ENCODE measurements at places on chromosomes 16 and 17. TPM values are rescaled to one million over a fixed set of nuclear protein-coding genes. Genes with fewer than 3 reads are reported as not detected.

GRCh38 chr16:84567286-84567962 lies 50.5 kb downstream of the COTL1 start:
- no peak for DNase-seq

DNA sequence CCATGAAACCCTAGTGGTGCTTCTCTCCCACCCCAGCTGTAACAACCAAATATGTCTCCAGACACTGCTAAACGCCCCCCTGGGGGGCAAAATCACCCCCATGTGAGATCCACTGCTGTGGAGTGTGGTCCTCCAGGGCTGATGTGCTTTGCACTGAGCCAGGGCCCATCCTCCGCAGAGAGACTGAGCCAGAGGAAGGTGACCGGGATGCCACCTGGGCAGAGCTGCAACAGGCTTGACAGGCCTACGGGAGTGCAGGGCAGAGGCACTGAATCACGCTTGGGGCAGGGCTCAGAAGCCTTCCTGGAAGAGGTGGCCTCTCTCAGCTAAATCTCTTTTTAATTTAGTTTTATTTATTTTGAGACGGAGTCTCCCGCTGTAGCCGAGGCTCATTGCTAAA lies 4.4 kb downstream of the GJD3 start:
- DNase-seq = no peak

DNA sequence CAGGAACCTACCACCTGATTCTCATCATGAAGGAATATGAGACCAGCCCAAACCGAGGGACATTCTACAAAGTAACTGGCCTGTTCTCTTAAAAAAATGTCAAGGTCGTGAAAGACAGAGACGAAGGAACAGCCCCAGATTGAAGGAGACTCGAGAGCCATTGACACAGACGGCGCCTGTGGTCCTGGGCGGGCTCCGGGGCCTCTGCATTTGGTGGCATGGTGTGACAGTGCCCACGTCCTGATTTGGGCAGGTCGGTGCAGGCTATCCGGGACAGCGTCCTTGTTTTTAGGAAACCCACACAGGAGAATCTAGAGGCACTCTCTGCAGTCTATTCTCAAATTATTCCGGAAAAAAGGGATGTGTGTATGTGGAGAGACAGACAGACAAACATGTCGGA lies 64.1 kb downstream of the ADCY9 start:
- no peak for DNase-seq

DNA sequence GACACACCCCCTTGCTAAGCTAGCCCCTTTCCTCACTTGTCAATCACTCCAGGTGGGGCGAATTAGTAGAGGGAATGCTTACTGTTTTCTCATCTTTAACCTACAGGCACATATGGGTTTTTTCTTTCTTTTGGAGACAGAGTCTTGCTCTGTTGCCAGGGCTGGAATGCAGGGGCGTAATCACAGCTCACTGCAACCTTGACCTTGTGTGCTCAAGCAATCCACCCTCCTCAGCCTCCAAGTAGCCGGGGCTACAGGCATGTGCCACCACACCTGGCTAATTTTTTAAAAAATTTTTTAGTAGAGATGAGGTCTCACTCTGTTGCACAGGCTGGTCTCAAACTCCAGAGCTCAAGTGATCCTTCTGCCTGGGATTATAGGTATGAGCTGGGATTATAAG lies 38.7 kb upstream of the RHBDL3 start:
- DNase-seq = no peak

GRCh38 chr17:44955674-44956425 lies 8.3 kb upstream of the KIF18B start:
- DNase-seq = no peak

GRCh38 chr16:31458073-31458843 lies 1.0 kb upstream of the ARMC5 start:
- DNase-seq = no peak

DNA sequence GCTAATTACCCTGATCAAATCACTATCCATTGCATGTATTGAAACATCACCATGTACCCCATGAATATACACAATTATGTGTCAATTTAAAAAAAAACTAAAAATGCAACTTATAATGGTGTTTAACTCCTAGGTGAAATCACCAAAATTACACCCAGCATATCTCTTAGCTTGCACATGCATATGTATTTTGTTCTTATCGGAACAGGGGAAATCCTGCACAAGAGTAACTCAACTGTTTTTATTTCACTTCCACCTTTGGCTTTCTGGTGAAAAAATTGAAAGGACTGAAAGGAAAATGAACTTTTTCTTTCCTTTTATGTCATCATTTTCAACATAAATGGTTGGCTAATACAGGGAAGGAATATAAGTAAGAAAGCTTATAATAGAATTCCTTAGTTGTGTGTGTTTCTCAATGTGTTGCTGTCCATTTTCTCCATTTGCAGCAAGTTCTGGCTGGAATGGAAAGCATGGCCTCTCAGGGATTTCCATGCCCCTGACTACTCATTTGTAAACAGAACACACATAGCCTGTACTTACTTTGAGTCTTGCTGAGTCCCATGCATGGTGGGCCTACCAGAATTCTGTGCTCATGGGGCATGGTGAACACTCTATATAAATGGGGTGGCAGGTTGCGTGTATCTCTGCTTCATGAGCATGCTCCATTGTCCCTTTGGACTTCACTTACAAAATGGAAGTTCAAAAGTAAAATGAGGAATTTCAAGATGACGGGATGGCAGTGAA lies 462.0 kb downstream of the HS3ST3B1 start:
- DNase-seq = no peak

DNA sequence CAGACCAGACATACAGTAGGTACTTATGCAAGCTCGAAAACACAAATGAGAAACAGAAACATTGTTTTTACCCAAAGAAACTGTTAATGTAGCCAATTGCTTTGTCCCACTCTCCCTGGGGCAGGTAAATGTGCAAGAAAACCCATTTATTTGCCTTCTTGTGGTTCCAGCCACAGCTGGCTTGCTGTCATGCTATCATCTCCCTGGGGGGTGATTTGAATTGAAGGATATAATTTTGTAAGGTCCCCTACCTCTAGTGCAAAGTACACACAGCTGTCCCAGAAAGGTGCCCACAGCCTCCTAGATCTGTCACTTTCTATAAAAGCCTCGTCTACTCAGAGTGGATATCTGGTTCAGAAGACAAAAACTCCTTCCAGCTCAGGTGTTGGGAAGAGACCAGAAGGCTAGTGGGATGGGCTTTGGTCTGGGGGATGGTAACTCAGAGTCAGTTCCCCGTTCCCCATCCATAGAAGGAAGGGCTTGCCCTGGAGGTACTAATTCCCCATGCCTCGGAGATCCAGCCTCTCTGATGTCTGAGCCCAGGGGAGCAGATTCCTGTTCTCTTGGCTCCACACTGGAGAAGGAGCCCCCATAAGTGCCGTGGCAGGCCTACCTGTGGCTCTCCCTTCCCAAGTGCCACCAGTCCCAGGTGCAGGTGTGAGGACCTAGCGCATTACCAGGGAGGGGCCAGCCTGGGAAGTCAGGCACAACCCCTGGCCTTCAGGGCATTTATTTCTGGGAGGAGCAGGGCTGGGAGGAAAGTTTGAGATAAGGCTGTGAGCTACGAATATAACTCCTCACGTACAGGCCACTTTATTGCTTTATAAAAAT lies 2.4 kb upstream of the PRR15L start:
- DNase-seq = no peak

- DNase-seq = no peak
These were observed 29.4 kb downstream of the HMOX2 start for GRCh38 chr16:4505356-4506147.

DNA sequence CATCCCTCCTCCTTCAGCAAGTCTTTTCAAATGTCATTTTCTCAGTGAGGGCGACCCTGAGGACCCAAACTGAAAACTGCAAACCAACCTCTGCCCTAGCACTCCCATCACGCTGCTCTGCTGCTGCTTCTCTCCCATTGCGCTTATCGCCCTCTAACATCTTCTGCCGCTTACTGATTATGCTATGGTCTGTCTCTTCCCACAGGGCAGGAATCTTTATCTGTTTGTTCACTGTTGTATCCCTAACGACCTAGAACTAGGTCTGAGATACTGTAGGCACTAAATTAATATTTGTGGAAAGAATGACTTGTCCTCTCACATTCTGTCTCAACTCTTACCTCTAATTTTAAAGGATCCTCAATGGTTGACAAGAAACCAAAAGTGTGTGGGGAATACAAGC lies 12.5 kb downstream of the ZSCAN32 start:
- no peak for DNase-seq

GRCh38 chr16:75062976-75063346 lies 53.6 kb downstream of the LDHD start:
- DNase-seq = no peak

DNA sequence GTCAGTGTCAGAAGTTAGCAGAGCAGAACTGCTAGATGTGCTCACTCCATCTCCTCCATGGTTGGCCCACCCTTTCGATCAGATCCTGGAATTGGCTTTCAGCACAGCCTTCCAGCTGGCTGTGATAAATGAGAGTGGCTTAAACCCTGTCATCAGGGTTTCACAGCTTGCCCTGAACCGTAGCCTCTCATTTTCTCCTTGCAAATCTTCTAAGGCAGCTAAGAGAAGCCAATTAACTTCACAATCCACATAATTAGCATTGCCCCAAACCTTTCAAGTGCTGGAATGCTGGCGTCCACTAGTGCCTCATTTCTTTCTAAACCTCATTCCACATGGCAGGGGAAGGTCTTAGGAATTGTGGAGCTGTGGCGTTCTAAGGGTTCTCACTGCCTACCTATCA lies 21.7 kb downstream of the MILR1 start:
- DNase-seq = no peak

GRCh38 chr16:27098366-27099049 lies 31.8 kb downstream of the C16orf82 start:
- peak; percentile 28 for DNase-seq

GRCh38 chr17:67576471-67577115 lies 141.1 kb upstream of the NOL11 start:
- DNase-seq = no peak

GRCh38 chr17:19270704-19271611 lies 33.8 kb downstream of the EPN2 start:
- no peak for DNase-seq

- DNase-seq = no peak
These were observed 2285.3 kb downstream of the TP53TG3F start for GRCh38 chr16:35744726-35745125.

DNA sequence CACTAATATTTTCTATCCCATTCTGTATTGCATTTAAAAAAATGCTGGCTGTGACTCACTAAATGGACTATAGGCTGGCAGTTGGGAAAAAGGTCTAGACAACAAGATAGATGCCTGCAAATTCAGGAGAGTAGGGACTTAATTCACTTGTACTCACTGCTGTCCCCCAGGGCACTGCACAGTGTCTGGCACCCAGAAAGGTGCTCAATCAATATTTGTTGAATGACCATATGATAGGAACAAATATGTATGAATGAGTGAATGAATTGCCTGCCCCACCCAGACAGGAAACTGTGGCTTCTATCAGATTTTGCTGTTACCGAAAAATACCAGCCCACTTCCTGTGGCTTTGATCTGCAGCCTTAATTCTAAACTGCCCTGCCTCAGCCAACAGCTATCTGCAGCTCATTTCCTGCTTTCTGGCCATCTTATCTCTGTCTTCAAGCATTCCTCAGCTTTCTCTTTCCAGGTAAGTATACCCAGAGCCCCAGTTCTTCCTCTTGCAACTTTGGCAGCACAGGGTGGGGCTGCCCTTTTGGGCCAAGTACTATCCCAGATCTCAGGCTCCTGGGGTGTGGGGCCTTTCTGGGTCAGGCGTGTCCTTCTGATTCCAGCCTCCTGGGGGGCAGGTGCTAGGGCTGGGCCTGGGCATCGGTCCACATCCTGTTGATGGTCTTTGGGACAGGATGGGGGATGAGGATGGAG lies 15.3 kb upstream of the TNS4 start:
- DNase-seq = peak; percentile 74

- no peak for DNase-seq
These were observed 45.6 kb downstream of the TBC1D26 start for GRCh38 chr17:15777717-15778116.

- peak; percentile 67 for DNase-seq
These were observed 27.5 kb upstream of the PIK3R6 start for GRCh38 chr17:8894673-8895578.

GRCh38 chr17:7254511-7254910 lies 2.5 kb downstream of the ELP5 start:
- no peak for DNase-seq

GRCh38 chr17:16449121-16449570 lies 33.8 kb downstream of the TRPV2 start:
- DNase-seq = no peak

DNA sequence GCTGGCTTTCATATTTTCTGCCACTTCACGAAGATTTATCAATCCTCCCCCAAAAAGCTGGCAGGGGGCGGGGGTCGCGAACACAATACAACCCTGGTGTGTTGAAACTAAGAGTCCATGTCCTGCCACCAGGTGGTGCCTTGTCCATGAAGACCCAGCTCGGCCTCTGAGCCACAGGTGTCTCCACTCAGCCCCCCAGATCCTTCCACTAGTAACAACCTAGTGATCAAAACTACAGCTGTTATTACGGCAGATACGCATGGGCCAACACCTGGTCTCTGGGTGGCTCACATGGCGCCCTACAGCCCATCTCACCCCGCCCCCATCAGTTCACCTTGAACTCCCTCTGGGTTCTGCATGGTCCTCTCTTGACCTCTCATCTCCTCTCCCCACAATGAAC lies 27.7 kb downstream of the USP7 start:
- no peak for DNase-seq

DNA sequence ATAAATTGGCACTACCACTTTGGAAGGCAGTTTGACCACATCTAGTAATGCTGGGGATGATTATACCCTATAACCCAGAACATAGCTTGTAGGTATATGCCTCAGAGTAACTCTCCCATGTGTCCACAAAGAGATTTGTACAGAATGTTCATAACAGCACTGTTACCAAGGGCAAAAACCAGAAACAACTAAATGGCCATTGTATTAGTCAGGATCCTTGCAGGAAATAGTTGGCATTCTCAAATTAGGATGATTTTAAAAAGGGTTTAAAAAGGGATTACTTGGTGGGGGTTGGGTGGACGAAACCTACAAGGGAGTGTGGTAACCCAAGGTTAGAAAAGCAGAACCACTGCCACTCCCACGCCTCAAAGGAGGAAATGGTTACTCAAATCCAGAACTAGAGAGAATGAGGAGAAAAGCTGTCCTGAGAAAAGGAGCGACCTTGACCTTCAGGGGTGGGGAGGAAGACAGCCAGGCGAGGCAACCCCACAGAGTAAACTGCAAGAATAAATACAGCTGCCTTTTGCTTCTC lies 2.1 kb downstream of the CPPED1 start:
- no peak for DNase-seq

GRCh38 chr16:2710711-2711231 lies 9.3 kb downstream of the PRSS27 start:
- DNase-seq = no peak

Gene PMP22
- total RNA-seq = 250 TPM

Gene PRSS36
- total RNA-seq = 9.8 TPM

Gene PNMT
- total RNA-seq = 0.35 TPM

Gene DLX4
- total RNA-seq = 0.55 TPM

Gene IL32
- total RNA-seq = 36.0 TPM

Gene SLC38A8
- not detected for total RNA-seq

Gene GGT6
- not detected for total RNA-seq

Gene TMEM98
- total RNA-seq = 19.2 TPM

Gene OTOP2
- total RNA-seq = not detected

Gene LGALS3BP
- 417 TPM for total RNA-seq

Gene KRTAP3-1
- total RNA-seq = not detected

Gene EVI2A
- 16.4 TPM for total RNA-seq

Gene CRYBA1
- total RNA-seq = not detected

Gene ASPHD1
- total RNA-seq = 0.67 TPM

Gene KCNH4
- 0.55 TPM for total RNA-seq

Gene ZNF48
- 5.3 TPM for total RNA-seq

All from mesenteric fat pad (tissue), 1 donor.